CD14-positive monocyte (primary cell): ENCODE measurements at places on chromosomes 7 and 10. TPM values are rescaled to one million over a fixed set of nuclear protein-coding genes. Genes with fewer than 3 reads are reported as not detected.

GRCh38 chr10:117074621-117075020 lies 63.4 kb downstream of the VAX1 start:
- DNase-seq: peak; percentile 25

Gene NUP42
- 14.4 and 28.5 TPM in 2 replicates for polyA plus RNA-seq

GRCh38 chr7:23275912-23276311 lies 23.2 kb upstream of the MALSU1 start:
- DNase-seq: no peak

DNA sequence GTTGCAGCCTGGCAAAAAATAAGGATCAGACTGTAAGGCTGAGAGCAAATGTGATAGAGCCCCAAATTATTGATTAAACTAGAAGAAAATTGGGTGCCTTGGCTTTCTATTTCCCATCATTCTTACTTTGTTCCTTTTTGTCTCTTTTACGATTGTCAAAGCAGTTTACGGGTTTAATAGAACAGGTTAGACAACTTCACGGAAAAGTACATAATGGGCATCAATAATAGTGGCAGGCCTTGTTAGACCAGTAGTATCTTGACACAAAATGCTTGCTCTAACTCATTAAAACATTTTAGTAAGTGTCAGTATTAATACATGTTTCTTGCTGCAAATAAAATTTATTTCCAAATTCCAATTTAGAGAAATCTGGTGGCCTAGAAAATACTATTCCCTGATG lies 14.5 kb upstream of the GGCT start:
- no peak for DNase-seq

GRCh38 chr10:101085846-101086245 lies 24.1 kb downstream of the KAZALD1 start:
- DNase-seq: no peak

DNA sequence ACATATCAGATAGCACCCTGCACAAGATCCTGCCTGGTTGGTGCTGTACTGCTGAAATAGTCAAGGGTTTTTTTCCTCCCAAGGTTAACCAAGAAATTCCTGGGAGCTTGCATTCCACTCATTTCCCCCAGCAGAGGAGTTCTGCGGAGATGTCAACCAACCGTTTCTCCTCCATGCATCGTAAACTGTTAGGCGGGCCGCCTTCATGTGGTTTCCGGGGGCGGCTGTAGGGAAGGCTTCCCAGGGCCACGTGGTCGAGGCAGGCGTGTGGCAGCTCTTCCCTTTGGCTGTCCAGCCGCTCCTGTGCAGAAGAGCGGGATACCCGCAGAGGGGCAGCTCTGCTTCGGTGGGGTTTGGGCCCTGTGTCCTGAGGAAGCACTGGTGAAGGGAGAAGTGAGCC lies 113.7 kb downstream of the RGS10 start:
- DNase-seq: no peak

GRCh38 chr7:91140982-91141381 lies 123.3 kb upstream of the FZD1 start:
- peak; percentile 77 for DNase-seq

Gene PLAU
- polyA plus RNA-seq: 0.16 TPM

- DNase-seq: peak; percentile 39
Measured at GRCh38 chr10:30782537-30783461, 153.2 kb upstream of the LYZL2 start.

GRCh38 chr10:17126327-17126726 lies 3.3 kb downstream of the CUBN start:
- no peak for DNase-seq

Gene GJC3
- not detected for polyA plus RNA-seq

- no peak for DNase-seq
Measured at GRCh38 chr7:131080754-131081153, 246.9 kb upstream of the MKLN1 start.

Gene CDH23
- 10.5 TPM for polyA plus RNA-seq

GRCh38 chr10:71486484-71487114 lies 89.9 kb downstream of the CDH23 start:
- DNase-seq: peak; percentile 27

- DNase-seq: no peak
Measured at GRCh38 chr7:118003476-118003875, 130.2 kb upstream of the CTTNBP2 start.

Gene ARHGEF5
- polyA plus RNA-seq: not detected
